ENCODE measurements at places on chromosomes 2 and 18. TPM values are rescaled to one million over a fixed set of nuclear protein-coding genes. Genes with fewer than 3 reads are reported as not detected.

- no peaks in the 10 kb centered on the region for H3K36me3 ChIP-seq
- H3K27me3 ChIP-seq: 0 out of 2 replicates have a peak, but pooled peaks cover 4% of the 10 kb centered on the region
- DNase-seq: no peak
These were observed 132.6 kb downstream of the NFATC1 start for GRCh38 chr18:79528316-79528695.

GRCh38 chr2:179250095-179250494 is 14.5 kb downstream of the SESTD1 start:
- no peaks in the 10 kb centered on the region for H3K36me3 ChIP-seq
- peak; percentile 13 for DNase-seq
- H3K4me3 ChIP-seq: no peak overlapping the region
- H3K4me1 ChIP-seq: peaks cover 25% of the 10 kb centered on the region

- no peaks in the 10 kb centered on the region for H3K36me3 ChIP-seq
- H3K4me3 ChIP-seq: peak overlapping the region; percentile 16
- H3K27me3 ChIP-seq: no peaks in the 10 kb centered on the region
- peaks cover 46% of the 10 kb centered on the region for H3K4me1 ChIP-seq
- H3K27ac ChIP-seq: peak overlapping the region; percentile 87
These were observed 10.8 kb downstream of the EMILIN2 start for GRCh38 chr18:2857491-2858131.

GRCh38 chr2:176584333-176584732 is 315.1 kb downstream of the MTX2 start:
- H3K27ac ChIP-seq: peak overlapping the region; percentile 92
- peak; percentile 82 for DNase-seq
- H3K36me3 ChIP-seq: no peaks in the 10 kb centered on the region

- no peaks in the 10 kb centered on the region for H3K36me3 ChIP-seq
- DNase-seq: peak; percentile 11
- peaks cover 20% of the 10 kb centered on the region for H3K4me1 ChIP-seq
- peak overlapping the region; percentile 56 for H3K27ac ChIP-seq
- H3K27me3 ChIP-seq: no peaks in the 10 kb centered on the region
These were observed 338.3 kb downstream of the GULP1 start for GRCh38 chr2:188629753-188630527.

GRCh38 chr18:3901811-3902210 is 451.8 kb downstream of the TGIF1 start:
- H3K27ac ChIP-seq: no peak overlapping the region
- no peak for DNase-seq
- H3K4me1 ChIP-seq: peaks cover 20% of the 10 kb centered on the region
- H3K27me3 ChIP-seq: no peaks in the 10 kb centered on the region
- H3K4me3 ChIP-seq: no peak overlapping the region

GRCh38 chr2:183825710-183826109 is 701.5 kb downstream of the NUP35 start:
- DNase-seq: no peak
- H3K4me3 ChIP-seq: no peak overlapping the region
- H3K27me3 ChIP-seq: no peaks in the 10 kb centered on the region
- no peak overlapping the region for H3K27ac ChIP-seq
- H3K4me1 ChIP-seq: no peaks in the 10 kb centered on the region

GRCh38 chr2:62653582-62654422 is 51.7 kb upstream of the EHBP1 start:
- no peaks in the 10 kb centered on the region for H3K27me3 ChIP-seq
- H3K36me3 ChIP-seq: no peaks in the 10 kb centered on the region
- no peak overlapping the region for H3K4me3 ChIP-seq
- DNase-seq: no peak
- H3K4me1 ChIP-seq: peaks cover 13% of the 10 kb centered on the region
- no peak overlapping the region for H3K27ac ChIP-seq

DNA sequence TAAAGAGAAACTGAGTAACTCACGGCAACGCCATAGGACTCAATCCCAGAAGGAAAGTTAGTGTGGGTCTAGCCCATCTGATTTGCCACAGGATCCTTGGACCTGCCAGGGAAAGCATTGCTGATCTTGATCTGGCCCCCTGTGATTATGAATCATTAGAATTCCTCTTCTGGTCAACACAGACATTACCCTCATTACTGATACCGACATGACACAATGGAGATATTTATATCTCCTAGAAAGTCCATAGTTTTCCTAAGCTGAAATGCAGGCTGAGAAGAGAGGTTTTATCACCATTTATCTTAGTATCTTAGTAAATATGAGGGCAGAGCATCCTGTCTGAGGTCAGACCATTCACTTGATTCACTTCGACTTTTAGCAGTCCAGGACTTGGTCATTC is 75.5 kb upstream of the CCDC68 start:
- no peak for DNase-seq
- no peaks in the 10 kb centered on the region for H3K36me3 ChIP-seq
- H3K27me3 ChIP-seq: peaks cover 7% of the 10 kb centered on the region
- H3K27ac ChIP-seq: no peak overlapping the region
- H3K4me3 ChIP-seq: no peak overlapping the region

DNA sequence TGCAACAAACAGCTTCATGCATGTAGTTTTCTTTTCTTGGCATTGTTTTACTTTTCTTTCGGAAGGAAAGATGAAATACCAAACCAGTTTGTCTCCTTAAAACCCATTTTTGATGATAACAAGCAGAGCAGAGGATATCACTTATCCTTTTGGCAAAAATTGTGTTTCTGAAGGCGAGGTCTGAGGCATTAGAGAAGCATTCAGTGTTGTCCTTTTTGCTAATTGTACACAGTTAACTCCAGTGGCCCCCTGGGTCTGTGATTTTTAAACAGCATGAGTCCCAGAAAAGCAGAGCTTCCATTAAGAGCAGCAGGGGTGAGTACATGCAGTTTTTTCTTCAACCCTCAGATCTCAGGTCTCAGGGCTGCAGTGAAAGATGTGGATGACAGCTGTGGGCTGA is 41.3 kb downstream of the TTC39C start:
- H3K36me3 ChIP-seq: no peaks in the 10 kb centered on the region
- no peak overlapping the region for H3K4me3 ChIP-seq
- H3K27me3 ChIP-seq: no peaks in the 10 kb centered on the region
- no peak overlapping the region for H3K27ac ChIP-seq
- DNase-seq: peak; percentile 6

DNA sequence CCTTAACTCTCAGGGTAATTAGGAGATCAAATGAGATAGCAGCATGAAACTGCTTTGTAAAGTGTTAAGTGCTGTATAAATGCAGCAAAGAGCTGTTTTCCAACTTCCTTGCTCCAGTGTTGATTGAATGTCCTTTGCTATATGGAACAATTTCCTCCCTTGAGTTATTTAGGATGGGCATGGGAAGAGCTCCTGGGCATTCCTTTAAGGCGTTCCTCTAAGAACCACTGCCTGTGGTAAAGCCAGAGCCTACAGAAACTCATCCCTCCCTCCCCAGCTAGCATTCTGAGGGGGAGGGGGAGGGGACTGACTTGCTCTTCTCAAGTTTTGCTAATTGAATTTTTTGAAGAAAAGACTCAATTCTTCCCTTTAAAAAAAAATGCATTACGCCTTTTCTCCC is 1.4 kb downstream of the AKAIN1 start:
- H3K4me3 ChIP-seq: no peak overlapping the region
- no peak overlapping the region for H3K27ac ChIP-seq
- no peaks in the 10 kb centered on the region for H3K36me3 ChIP-seq
- H3K4me1 ChIP-seq: no peaks in the 10 kb centered on the region

- no peak overlapping the region for H3K27ac ChIP-seq
- H3K4me1 ChIP-seq: peaks cover 10% of the 10 kb centered on the region
- peak; percentile 73 for DNase-seq
- no peaks in the 10 kb centered on the region for H3K36me3 ChIP-seq
These were observed 46.3 kb downstream of the PSD4 start for GRCh38 chr2:113219889-113220641.

GRCh38 chr18:37430357-37431076 is 135.1 kb downstream of the CELF4 start:
- H3K36me3 ChIP-seq: no peaks in the 10 kb centered on the region
- H3K4me1 ChIP-seq: no peaks in the 10 kb centered on the region
- no peak overlapping the region for H3K27ac ChIP-seq
- H3K4me3 ChIP-seq: no peak overlapping the region

DNA sequence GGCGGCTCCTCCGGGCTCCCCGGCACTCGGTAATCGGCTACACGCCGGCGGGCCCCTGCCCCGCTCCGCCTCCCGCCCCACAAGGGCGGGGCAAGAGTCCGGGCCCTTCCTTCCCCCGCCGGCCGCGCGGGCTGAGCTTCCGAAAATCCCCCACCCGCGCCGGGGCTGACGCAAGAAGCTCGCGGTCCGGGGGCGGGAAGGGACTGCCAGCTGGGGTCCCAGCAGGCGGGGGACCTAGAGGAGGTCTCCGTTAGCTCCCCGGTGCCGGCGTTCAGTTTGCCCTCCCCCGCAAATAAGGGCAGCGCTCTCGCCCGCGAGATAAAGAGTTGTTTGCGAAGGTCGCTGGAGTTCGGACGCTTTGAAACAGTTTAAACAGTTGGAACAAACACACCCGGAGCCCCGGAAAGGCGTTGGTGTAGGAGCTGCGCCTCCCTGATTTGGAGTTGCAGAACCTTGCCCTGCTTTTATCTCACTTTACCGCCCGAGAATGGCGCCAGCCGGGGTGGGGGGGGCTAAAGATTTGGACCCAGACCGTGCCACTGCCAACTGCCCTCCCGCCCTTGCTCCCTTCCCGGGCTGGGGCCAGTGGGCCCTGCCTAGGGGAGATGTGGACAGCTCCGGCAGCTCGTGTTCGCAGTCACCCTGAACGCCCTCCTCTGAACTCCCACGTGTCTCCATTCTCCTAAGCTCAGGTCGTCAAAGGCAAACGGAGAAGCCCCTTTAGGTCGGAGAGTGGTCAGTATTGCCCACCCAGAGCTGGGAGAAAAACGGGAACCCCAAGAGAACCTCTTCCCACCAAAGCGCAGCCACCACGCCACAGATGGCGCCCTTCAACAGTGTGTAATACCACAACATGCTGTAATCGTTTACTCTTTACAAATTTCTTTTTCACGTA is at the start of gene NFE2L2:
Gene NFE2L2 (minus strand): TSS at position 35 of the 895 bp plus-strand sequence. CDS start 151 bp downstream, outside the sequence.
- no peaks in the 10 kb centered on the region for H3K27me3 ChIP-seq
- peak; percentile 96 for DNase-seq
- H3K36me3 ChIP-seq: no peaks in the 10 kb centered on the region
- peak within 1 kb of the TSS; percentile 99 for H3K27ac ChIP-seq
- peak within 1 kb of the TSS; percentile 94 for H3K4me3 ChIP-seq

DNA sequence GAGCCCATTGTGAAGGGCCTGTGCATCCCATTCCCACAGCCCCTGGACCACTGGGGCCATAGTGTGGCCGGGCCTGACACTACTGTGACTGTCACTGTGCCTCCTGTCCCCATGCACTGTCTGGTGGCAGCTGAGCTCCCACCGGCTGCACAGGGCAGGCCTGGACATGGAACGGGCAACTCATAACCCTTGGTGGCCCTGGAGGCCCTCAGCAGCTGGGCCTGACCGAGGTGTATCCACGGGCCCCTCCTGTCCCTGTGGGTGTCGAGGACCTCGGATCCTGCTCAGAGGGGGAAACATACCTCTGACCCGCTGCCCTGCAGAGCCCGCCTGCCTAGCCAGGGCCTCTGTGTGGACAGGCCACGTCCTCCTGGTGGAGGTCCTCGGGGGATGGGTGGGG is 7.8 kb upstream of the GAL3ST2 start:
- H3K36me3 ChIP-seq: no peaks in the 10 kb centered on the region
- no peak for DNase-seq
- no peak overlapping the region for H3K4me3 ChIP-seq
- no peaks in the 10 kb centered on the region for H3K4me1 ChIP-seq

DNA sequence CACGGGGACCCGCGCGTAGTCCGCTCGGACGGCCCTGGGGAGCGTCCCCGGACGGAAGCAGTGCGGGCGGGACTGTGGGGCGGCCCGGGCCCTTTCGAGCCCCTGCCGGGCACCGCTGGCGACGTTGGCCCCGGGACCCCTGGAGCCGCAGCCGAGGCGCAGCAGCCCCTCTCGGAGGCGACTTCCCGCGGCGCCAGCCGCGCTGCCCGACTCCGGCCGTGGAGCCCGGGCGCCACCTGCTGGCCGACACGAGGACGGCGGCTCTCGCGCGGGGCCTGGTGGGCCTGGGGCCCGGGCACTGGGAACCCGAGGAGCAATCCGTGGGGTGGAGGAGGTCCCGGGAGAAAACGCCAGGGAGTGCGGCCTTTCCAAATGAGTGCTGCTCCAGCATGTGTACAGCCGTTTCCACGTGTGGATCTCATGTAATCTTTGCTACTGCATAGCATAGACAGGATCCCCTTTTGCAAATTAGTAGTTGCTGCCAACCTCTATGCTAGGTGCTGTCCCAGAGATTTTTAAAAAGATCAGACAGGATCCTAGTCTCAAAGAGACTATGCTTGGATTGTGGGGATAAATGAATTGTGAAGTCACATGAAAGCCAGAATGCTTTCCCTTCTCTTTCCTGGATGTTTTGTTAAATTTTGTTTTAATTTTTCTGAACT is 4.0 kb downstream of the ID2 start:
- peak; percentile 77 for DNase-seq
- peaks cover 6% of the 10 kb centered on the region for H3K4me1 ChIP-seq
- no peaks in the 10 kb centered on the region for H3K27me3 ChIP-seq
- H3K4me3 ChIP-seq: peak overlapping the region; percentile 100
- peaks cover 18% of the 10 kb centered on the region for H3K36me3 ChIP-seq

- H3K4me1 ChIP-seq: no peaks in the 10 kb centered on the region
- no peaks in the 10 kb centered on the region for H3K36me3 ChIP-seq
- no peak overlapping the region for H3K27ac ChIP-seq
- H3K27me3 ChIP-seq: no peaks in the 10 kb centered on the region
- H3K4me3 ChIP-seq: no peak overlapping the region
- peak; percentile 4 for DNase-seq
These were observed 1475.9 kb upstream of the NXPH2 start for GRCh38 chr2:140256080-140256479.

GRCh38 chr2:60370814-60371213 is 182.6 kb downstream of the BCL11A start:
- no peaks in the 10 kb centered on the region for H3K4me1 ChIP-seq
- H3K4me3 ChIP-seq: no peak overlapping the region
- no peaks in the 10 kb centered on the region for H3K36me3 ChIP-seq

DNA sequence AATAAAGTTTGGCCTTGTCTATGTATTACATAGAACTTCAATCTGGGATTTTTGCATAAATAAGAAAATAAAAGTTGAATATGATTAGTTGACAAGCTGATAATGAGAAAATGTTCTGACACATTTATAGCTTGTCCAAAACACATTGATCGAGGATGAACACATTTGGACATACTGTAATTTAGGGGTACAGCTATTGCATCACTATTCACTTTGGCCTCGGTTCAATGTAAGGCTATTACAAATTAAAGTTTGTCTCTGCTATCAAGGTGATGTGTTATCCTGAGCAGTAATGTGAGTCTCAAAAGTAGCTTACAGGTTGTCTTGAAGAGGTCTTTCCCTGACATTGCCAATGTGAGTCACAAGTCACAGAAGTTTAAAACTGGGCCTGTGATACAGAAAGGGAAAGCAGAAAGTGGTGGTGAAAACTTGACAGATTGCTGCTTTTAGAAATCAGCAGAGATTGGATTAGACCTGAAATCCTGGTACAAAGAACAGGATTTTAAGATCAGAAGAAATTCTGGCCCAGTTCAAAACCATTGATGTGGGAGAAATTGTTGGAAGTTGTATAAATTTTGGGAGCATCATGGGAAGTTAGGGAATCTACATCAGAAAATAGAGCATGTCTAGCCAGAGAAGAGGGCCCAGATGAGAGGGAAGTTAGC is 674.1 kb downstream of the NYAP2 start:
- H3K36me3 ChIP-seq: no peaks in the 10 kb centered on the region
- DNase-seq: no peak
- no peaks in the 10 kb centered on the region for H3K27me3 ChIP-seq
- H3K4me1 ChIP-seq: peaks cover 24% of the 10 kb centered on the region
- H3K4me3 ChIP-seq: no peak overlapping the region

- H3K4me3 ChIP-seq: no peak overlapping the region
- H3K36me3 ChIP-seq: no peaks in the 10 kb centered on the region
These were observed 28.4 kb upstream of the DYNC2LI1 start for GRCh38 chr2:43745457-43745856.

Gene ANKRD36B
- polyA plus RNA-seq: 9.8 TPM

Gene ALK
- polyA plus RNA-seq: not detected

Gene VAPA
- polyA plus RNA-seq: 299 TPM

Gene VSNL1
- 0.70 TPM for polyA plus RNA-seq

Gene MAPK4
- not detected for polyA plus RNA-seq

Gene UGT1A8
- polyA plus RNA-seq: not detected

Gene CD226
- polyA plus RNA-seq: 0.16 TPM

Gene COLEC12
- polyA plus RNA-seq: 19.4 TPM
